NCI-H1417 treated with DMSO at 0.1 percent for 48 hours (cell line): ENCODE measurements at places on chromosomes 12 and 14.

DNA sequence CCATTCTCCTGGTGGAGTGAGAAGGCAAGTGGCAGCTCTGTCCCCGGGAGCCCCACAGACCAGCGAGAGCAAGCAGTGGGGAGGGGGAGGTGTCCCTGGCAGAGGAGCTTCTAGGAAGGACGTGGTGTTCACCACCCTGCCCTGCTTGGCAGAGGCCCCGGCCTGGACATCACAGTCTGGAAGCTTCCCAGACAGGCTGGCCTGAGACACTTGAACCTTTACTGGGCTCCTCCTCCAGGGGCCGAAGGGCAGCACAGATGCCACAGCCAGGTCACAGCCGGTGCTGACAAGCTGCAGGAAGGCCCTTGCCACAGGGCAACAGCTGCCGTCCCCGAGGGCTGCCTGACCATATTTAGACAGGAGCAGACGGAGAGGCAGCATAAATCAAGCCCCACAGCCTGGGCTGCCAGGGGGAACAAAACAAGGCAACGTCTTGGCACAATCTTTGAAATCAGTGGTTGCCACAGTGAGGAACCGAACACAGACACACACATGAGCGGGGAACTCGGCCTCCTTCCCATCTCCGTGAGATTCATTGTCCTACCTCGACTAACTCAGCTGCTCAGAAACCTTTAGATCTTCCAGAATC lies 28.5 kb downstream of the PRIMA1 start:
- no peak for DNase-seq

DNA sequence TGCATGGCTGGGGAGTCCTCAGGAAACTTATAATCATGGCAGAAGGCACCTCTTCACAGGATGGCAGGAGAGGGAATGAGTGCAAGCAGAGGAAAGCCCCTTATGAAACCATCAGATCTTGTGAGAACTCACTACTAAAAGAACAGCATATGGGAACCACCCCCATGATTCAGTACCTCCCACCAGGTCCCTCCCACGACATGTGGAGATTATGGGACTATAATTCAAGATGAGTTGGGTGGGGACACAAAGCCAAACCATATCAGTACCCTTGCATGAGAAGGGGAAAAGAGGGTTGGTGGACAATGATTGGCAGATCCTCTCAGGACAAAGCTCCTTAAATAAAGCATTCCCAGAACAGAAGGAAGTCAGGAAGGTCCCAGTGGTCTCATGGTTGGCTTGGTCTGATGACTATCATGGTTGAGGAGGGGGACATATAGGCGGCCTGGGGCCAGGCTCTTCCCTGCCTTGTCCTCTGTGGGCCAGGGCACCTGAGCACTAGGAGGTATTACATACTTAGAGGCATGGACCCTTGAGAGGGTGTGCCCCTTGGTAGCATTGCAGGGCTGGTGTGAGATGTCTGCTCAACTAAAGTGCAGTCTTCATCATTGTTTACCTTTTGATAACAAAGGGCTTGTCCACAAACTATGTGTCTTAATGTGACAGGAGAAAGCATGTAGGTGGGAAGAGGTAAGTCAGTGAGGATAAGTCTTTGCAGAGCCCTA lies 22.2 kb downstream of the HSD17B6 start:
- DNase-seq: no peak

DNA sequence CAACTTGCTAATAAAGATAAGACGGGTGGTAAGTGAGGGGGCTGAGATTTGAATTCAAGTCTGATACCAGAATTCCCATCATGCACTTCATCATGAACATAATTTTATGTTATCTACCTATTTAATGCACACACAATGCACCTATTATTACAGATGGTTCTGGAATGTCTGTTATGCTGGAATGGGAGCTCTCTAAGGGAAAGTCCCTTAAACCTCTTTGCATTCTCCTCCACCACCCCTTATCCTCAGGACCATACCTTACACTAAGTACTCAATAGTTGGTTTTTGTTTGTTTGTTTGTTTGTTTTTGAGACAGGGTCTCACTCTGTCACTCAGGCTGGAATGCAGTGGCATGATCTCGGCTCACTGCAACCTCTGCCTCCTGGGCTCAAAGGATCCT lies 7.0 kb upstream of the MSI1 start:
- no peak for DNase-seq

DNA sequence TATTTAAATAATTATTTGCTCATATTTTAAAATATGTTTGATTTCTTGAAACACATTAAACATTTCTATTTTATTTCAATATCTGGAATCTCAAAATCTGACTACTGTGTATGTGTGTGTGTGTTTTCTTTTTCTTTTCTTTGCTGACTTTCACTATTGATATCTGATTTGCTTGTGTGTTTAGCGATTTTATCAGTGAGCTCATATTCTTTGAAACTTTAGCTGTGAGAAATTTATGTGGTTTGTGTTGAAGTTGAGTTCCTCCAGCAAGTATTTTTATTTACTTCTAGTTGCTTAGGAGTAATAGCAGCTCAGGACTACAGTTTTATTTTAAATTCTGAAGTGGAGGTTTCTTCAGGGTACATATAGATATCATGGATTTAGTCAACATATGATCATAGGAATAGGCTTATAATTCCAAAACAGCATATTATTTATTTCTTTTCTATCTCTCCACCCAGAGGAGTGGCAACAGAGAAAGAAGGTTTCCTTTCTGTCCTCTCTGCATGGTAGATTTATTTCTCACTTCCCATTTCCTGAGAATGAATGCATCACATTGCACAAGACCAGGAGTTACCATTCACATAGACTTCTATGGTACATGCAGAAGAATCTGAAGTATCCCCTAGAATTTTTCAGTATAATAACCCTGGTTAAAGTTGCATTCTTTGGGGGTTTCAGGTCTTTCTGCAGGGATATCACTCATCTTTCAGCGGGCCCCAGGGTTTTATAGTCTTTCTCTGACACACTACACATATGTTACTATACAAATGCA lies 60.5 kb downstream of the PTPRQ start:
- DNase-seq: no peak

- DNase-seq: no peak
Observed at GRCh38 chr14:34461334-34462131, 507 bp downstream of the SPTSSA start.

- DNase-seq: no peak
Observed at GRCh38 chr12:130192642-130193345, 30.5 kb downstream of the FZD10 start.

GRCh38 chr12:7042842-7043241 lies 17.7 kb upstream of the C1S start:
- no peak for DNase-seq

DNA sequence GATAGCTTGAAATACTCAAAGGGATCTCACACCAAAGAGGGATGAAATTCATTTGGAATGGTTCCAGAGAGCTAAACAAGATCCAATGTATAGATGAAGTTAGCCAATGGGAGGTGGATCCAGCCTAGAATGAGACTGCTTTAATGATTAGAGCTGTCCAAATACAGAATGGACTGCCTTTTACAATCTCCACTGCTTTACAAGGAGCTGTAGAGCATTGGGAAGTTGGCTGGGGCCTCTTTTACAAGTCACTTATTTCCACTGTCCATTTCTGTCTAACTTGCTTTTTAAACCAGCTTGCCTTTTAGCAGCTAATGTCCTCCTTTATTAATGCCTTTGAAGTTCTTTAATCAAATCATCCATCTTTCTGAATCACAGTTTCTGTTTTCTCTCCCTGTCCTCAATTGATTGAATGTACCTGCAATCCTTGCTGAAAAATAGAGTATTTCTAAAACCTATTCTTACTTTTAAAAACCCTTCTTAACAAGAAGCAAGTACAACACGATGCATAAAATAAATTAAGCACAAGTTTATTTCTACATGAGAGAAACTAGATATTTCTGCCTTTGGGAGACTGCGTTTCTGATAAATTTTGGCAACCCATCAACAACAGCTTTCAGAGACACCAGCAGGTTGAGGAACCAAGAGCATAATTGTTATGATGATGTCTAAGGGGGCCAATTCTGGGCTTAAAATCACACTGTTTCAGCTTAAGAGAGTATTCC lies 3.4 kb upstream of the ATP2A2 start:
- no peak for DNase-seq

DNA sequence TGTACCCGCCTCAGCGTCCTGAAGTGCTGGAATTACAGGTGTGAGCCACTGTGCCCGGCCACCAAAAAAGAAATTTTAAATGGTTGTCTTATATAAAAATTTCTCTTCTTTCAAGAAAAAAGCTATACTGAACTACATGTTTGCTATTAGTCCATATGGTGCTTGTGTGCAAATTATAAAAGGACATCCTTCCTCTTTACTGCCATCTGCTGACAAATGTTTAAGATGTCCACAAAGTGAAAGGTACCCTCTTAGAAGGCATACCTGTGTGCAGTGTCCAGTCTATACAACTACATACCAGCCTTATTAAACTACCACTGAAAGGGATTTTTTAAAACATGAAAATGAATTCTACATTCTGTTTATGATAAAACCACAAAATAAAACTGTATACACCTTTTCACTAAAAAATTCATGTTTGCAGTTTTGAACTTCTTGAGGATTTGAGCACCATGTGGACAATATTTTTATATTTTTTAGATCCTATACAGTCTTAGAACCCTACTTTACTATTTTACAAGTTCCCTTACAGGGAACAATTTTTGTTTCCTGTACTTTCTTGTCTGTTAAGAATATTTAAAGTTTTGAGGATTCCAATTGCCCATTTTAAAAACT lies 32.8 kb upstream of the TOMM20L start:
- DNase-seq: no peak

GRCh38 chr12:28369483-28369882 lies 179.2 kb downstream of the CCDC91 start:
- DNase-seq: no peak

DNA sequence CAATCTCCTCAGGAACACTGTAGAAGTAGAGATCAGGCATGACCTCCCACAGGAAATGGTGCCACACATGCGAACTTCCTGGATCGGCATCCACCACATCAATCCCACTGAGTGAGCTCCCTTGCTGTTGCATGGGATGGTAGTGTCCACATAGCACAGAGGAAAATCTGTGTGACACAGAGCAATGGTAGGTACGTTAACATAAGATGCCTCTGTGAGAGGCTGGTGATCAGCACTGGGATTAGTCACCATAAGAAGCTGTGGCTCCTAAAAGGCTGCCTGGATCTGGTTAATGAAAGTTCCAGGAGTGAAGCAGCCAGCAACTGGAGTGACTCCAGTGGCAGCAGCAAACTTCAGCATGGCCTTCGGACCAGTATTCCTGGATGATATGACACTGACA lies 21.8 kb downstream of the WDHD1 start:
- DNase-seq: no peak

DNA sequence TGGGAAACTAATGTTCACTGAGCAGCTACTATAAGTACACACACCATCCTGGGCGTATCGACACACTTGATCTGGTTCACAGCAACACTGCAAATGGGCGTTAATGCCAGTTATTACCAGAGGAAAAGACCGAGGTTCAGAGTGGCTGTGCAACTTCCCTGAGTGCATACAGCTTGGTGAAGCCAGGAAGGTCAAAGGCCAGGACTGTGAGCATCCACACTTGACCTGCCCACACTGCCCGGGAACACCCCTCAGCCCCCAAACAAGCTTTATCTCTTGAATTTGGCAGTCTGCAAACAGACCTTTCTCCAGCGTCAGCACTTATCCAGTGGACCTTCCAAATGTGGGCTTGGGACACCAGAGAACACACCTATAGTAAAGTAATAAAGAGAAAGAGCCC lies 312.6 kb downstream of the BCL11B start:
- DNase-seq: no peak

- no peak for DNase-seq
Observed at GRCh38 chr14:39433452-39433813, 1.2 kb upstream of the FBXO33 start.

- DNase-seq: no peak
Observed at GRCh38 chr14:39857376-39858055, 425.3 kb upstream of the FBXO33 start.

GRCh38 chr12:93111773-93112172 lies 182.7 kb upstream of the EEA1 start:
- DNase-seq: no peak

DNA sequence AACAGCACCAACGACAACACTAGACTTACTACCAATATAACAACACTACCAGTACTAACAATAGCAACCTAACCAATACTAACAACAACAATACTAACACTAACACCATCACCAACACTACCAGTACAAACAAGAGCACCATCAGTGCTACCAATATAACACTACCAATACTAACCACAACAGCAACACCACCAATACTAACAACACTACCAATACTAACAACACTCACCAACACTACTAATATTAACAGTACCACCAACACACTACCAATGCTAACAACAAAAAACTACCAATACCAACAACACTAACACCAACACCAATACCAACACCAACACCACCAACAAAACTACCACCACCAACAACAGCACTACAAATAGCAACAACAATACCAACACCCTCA lies 25.1 kb downstream of the PTGER2 start:
- no peak for DNase-seq

DNA sequence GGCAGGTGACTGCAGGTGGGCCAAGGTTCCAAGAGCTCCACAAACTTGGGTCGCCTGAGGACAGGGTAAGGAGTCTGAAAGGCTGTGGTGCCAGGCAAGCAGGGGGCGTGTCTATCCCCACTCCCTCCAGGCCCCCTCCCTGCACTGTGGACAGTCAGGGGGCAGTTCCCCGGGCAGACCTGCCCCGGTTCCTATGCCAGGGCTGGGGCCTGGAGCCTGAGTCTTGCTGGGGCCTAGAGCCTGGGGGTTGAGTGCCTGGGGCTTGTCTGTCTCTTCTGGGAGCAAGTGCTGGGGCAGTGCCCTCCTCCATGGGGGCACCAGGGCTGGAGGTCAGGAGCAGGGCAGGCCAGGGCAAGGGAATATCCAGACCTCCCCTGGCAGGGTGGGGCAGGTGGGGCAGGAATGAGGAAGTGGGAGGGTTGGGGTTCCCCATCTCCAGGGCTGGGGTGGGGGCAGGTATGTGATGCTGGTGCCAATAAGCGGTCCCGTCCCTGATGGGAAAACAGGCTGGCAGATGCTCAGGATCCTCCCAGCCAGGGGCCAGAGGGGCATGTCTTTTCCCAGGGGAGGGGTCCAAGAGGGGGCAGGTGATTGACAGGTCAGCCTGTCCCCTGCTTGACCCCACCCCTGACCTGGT lies 11.9 kb upstream of the TNFAIP2 start:
- no peak for DNase-seq

DNA sequence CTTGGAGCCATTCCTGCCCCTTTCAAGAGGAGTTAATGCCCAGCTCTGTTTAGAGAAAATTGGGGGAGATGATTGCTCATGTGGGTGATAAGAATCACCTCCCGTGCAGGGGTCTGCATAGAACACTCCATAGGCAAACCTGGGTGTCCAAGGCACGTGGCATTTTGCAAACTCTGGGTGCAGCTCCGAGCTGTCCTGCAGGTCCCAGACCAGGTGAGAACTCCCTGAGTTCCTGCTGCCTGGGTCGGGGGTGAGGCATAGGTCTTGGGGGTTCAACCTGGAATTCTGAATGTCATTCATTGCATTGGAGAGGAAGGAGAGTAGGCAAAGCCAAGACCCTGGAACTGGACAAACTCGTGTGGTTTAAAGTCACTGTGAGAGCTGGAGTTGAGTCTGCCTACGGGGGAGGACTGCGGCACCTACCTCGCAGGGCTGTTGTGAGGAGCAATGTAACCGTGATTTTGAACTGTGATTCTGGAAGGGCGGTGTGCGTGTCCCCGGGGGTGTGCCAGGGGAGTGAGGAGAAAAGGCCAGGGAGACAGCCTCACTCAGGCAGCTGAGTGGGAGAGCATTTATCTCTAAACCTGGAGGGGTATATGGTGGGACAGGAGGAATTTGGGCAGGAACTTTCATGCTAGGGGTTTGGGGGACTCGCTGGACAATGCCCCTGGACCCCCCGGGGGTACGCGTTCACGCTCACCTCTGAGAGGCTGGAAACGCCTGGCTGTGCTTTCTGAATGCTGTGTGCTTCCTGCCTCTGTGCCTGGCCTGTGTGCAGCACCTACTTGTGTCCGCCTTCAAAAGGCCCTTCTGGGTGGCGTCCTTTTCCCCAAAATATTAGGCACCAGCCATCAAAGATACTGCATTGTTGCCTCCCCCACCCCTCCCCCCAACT lies 30.4 kb downstream of the MEG3 start:
- DNase-seq: no peak
